ENCODE measurements at places on chromosomes 12 and 14.

- no peak for DNase-seq
These were observed 19.1 kb downstream of the FBRSL1 start for GRCh38 chr12:132508860-132509732.

- no peak for DNase-seq
These were observed 22.6 kb upstream of the DUSP16 start for GRCh38 chr12:12585115-12585863.

- DNase-seq = no peak
These were observed 6.0 kb upstream of the ABCD4 start for GRCh38 chr14:74308695-74309094.

- DNase-seq = no peak
These were observed 163.3 kb upstream of the SLC38A2 start for GRCh38 chr12:46535907-46536306.

- peak; percentile 45 for DNase-seq
These were observed 20.0 kb upstream of the TCP11L2 start for GRCh38 chr12:106282457-106283097.
